Small intestine (tissue), 16 donors: ENCODE measurements at places on chromosomes 5 and 9.

DNA sequence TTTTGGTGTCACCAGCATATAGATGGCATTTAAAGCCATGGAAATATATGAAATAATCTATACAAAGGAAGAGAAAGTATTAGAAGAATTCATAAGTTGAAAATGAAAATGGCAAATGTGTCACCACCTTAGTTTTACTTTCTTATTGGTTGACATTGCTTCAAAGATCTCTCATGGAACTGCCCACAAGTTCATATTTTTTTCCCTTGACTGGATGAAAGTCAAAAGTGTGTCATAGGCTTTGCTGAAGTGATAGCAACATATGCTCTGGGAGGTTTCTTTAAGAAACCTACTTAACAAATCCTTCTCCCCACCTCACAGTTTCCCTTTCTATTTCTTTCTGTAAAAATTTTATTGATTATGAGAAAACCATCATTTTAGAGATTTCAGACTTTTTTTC, 127.2 kb downstream of the VPS13A start:
- DNase-seq: no peak

DNA sequence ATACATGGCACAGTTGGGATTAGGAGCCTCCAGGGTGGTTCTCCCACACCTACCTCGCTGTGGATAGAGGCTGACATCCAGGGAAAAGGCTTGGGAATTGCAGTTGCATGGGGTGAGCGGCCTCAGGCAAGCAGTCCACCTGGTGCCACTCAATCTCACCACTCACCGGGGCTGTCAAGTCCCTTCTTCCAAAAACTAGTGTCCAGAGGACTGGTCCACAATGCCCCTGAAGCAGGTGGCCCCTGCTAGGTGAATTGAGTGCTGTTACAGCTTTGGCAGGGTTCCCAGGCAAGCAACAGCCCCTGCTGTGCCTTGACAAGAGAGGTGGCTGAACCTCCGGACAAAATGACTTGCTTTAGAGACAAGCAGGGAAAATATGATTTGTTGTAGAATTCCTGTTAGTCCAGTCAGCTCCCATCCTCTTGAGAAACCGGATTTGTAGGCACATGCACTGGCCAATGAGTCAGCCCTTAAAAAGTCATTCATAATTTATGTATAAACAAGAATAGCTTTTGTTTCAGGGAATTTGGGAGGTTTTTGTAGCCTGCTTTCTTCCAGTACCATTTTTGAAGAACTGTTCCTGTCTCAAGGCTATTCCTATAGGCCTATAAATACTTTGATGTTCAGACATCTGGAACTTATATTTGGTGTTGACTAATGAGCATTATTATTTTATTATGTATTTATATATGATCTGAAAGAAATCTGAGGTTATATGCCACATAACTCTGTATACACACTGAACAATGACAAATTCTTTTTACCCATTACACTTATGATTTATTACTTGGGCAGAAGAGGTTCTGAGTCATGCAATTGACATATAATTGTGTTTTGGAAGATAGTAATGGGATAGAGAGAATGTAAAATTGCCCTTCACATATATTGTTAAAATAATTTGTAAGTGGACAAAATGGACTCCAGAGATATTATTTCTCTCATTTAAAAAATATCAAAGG, 411.1 kb downstream of the ACTL7B start:
- DNase-seq: no peak

DNA sequence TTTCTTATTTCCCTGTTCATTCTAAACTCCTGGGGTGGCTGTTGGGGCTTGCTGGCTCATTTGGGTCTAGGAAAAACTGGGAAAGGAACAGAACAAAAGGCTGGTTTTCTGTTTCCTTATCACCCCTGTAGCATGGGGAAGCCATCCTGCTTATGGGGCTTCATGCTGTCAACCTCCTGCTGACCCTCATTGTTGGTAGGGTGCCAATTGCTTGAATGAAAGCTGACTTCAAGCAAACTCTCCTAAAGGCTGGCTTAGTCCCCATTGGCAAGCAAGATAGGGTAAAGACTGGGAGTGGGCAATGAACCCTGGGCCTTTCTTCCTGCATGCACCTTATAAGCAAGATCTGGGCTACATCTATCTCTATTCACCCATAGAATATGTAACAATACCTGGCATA, 511.6 kb downstream of the DMAC1 start:
- no peak for DNase-seq

DNA sequence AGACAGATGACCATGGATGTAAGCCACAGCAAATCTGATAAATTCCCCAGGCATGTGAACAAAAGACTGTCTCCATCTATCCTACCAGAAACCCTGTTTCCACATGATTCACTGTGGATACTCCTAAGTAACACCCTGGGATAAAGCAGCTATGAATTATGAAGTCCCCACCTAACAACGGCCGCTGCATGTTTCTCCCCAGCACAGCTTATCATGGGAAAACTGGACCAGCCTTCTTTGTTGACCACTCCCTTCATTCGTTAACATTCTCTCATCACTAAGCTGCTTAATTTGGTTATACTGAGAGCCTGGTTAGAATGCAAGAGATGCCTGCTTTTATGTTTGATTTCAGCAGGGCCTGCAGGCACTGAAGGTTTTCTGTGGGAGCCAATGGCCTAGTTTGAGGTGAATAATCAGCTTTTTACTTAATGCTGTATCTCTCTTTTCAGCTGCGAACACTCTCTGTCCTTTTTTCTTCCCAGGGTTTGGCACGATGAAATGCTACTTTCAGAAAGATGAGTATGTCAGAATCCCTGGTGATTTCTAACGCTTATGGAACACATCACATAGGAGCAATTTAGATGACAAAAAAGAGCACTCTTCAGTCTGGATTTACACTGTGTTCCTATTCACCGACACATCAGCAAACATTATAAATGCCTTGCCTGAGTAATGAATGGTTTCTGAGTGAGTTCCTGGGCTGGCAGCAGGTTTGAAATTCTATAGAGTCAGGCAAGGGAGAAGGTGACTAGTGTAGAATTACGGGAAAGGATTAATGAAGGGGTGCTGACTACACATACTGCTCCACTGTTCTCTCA, 318.4 kb upstream of the ZNF608 start:
- no peak for DNase-seq

GRCh38 chr9:111362526-111362925, 32.5 kb upstream of the OR2K2 start:
- no peak for DNase-seq

- no peak for DNase-seq
Measured at GRCh38 chr5:67511911-67512310, 315.3 kb upstream of the CD180 start.

- DNase-seq: peak; percentile 10
Measured at GRCh38 chr9:23123048-23123632, 676.5 kb downstream of the DMRTA1 start.

DNA sequence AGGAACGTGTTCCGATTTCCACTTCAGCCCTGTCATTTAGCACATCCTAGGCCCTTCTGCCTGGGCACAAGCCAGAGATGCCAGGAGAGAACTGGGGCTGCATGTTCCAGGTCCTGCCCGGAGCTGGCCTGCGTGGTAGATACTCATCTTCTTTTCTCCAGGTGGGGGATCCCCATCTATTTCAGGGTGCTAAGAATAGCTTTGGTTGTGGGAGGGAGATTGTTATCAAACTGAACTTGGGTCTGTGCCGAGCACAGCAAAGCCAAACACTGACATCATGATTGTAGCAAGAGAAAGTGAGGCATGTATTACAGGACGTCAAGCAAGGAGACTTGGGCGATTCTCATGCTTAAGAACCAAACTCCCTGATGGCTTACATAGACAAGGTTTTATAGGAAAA, 18.2 kb downstream of the C9orf153 start:
- DNase-seq: no peak

GRCh38 chr5:171055875-171056454, 194.1 kb downstream of the RANBP17 start:
- DNase-seq: peak; percentile 1

- no peak for DNase-seq
Measured at GRCh38 chr5:178108446-178108845, 4.9 kb upstream of the N4BP3 start.

GRCh38 chr5:107063511-107063910, 607.2 kb downstream of the EFNA5 start:
- no peak for DNase-seq

DNA sequence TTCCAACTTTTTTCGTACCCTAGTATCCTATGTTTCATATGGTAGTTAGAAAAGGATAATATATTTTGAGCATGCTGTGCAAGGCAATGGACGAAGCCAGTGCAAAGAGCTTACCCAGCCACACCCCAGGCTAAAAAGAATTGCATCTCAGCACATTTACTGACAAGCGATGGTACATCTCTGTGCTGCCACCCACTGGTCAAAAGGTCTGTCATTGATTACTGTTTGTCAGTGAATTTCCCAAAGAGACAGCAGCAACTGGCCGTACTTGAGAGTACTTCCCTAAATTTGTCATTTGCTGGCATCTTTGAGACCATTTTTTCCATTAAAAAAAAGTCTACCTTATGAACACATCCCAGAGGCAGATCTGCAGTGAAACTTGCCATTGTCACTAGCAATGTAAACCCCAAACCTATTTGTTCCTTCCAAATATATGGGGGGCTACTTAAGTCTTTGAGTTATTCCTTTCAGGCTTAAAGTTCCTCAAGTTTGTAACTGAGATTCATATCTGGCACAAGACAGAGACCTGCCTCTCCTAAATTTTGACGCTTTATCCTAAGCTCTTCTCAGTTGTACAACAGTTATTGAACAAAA, 184.3 kb downstream of the CTNND2 start:
- peak; percentile 54 for DNase-seq

GRCh38 chr5:169290895-169291294, 10.0 kb downstream of the SLIT3 start:
- no peak for DNase-seq

GRCh38 chr5:77640589-77641396, 2.3 kb upstream of the OTP start:
- DNase-seq: no peak

- DNase-seq: peak; percentile 42
Measured at GRCh38 chr9:71446473-71447411, 321.6 kb downstream of the CEMIP2 start.

- DNase-seq: no peak
Measured at GRCh38 chr5:55535199-55535905, 588 bp upstream of the PLPP1 start.

DNA sequence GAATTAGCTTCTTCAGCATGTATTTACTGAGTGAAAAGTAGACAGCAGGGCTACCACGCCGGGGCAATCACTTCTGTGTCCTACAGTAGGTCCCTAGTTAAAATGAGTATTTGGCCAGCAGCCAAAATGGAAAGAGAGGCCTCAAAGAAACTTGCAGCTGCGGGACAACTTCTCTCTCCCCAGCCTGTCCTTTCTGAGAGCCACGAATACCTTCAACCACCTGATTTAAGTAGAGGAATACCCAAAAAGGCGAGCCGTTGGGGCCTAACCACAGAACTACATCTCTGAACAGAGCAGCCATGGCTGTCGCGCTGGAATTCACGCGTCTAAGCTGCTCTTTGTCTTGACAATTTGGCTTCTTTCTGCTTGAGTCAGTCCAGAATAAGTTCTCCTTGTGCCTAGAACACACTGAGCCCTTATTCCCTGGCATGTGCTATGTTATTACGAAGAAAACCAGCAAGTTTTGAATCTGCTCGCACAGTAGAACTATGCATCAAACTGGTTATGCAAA, 43.8 kb upstream of the GOLPH3 start:
- no peak for DNase-seq

GRCh38 chr5:28156981-28157380, 1118.6 kb upstream of the CDH9 start:
- no peak for DNase-seq

- peak; percentile 56 for DNase-seq
Measured at GRCh38 chr5:73902327-73903051, 276.5 kb downstream of the ARHGEF28 start.

DNA sequence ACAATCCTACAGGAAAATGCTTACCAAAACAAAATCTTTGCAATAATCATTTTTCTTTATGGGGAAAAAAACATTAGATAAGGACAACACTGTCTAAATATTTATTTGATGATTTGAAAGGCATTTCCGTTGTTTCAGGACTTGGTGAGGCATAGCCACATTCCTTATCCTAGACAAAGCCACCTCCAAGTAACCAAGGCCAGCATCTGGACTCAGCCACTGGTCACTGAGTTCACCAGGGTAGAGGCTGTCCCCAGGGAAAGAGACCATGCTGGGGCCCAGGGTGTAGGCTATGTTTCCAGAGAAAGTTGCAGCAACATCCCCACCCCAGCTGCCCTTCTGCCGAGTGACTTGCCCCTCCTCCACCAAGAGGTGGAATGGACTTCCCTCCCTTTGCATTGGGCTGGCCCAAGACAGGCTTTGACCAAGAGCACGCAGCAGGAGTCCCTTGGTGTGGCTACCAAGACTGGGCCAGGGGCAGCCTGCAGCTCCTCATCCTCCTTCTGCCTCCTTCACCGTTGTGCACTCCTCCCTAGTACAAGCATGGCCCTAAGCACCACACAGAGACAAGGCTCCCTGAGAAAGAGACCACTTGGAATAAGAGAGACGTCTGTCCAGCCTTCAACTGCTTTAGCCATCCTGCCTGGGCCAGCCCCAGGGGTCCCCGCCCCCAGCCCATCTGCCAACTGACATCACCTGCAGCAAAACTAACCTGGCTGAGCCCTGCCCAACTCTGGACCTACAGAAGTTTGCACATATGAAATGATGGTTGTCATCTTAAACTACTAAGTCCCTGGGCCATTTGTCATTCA, 68.1 kb upstream of the SPIN1 start:
- no peak for DNase-seq

- DNase-seq: no peak
Measured at GRCh38 chr5:21701317-21701716, 1151.8 kb downstream of the CDH12 start.

GRCh38 chr5:135719428-135720063, 114.9 kb upstream of the SLC25A48 start:
- DNase-seq: peak; percentile 49

DNA sequence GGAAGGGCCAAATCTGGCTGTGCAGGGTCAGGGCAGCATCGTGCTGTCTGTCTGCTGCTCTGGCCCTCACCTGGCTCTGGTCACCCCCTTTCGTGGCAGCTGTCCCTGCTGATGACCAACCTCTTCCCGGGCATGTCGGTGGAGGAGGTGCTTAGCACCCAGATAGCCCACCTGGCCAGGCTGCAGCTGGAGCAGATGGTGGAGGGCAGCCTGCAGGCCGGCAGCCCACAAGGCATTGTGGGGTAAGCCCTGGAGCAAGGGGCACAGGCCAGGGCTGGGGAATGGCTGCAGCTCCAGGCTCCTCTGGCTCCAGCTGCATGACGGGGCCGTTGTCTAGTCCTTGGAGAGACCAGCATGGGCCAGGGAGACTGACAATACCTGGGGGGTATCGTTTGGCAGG, 8.2 kb downstream of the TOR2A start:
- no peak for DNase-seq

DNA sequence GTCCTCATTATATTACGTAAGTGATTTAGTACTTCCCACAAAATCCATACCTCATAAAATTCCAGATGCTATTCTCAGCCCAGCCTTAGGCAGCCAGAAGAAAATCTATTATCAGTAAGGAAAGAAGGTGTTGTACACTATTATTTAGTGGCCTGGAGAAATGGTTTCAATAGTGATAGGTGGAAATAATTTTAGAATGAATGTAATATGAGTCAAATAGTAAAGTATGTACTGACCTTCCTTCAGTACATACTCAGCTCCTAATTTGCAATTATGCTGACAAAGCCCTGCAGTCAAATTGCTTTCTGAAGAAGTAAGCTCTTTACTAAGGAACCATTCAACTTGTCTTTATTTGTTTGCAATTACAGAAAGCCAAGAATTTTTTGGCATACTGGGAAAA, 409.2 kb downstream of the HTR1A start:
- DNase-seq: no peak
